Activated T-helper 1 cell treated with anti-CD3 and anti-CD28 coated beads, Interleukin-2, amount 50 U/mL, for 16 hours (primary cell): ENCODE measurements at places on chromosomes 3 and 15.

DNA sequence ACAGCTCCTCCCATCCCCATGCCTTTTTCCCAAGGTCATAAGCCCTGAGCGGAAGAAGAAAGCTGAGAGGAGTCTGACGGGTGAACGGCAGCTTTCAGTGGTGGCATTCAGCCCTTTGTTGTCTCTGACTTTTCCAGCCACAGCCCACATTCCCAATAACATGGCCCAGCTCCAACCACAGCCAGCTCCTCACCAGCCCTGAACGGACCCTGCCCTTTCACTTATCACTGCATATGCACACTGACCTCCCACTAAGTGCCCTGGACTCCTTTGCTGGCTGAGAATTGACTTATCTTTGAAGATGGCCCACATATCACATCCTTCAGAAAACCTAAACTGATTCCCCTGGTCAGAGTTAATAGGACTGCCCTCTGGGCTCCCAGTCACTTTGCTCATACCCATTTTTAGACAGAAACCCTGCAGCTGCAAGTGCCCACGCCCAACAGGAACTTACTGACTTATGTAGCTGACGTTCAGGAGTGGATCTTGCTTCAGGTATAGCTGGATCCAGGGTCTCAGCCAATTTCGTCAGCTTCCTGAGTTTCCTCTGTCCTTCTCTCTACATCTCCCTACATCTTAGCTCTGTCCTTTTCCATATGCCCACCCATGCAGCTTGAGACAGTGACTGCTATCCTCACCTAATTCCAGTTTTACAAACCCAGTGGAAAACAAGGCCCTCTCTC, 348.5 kb upstream of the PROK2 start:
- no peak for DNase-seq

GRCh38 chr3:2880218-2880756, 229.9 kb downstream of the IL5RA start:
- DNase-seq = no peak

DNA sequence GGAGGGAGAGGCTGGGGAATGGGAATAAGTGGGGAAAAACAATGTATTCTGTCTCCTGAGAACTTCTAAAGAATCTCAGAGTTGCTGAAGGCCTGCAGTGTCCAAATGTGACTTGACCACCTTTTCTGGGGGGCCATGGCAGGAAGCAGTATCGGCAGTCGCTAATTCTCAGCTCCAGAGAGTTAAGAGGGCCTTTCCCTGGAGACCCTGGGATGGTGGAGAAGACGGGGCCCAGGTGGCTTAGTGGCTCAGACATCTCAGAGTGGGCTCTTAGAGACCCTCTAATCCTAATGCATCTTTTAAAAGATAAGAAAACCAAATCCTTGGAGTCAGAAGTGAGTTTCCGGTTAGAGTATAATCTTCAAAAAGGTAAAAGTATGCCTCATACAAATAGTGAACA, 15.1 kb downstream of the RTP4 start:
- no peak for DNase-seq

DNA sequence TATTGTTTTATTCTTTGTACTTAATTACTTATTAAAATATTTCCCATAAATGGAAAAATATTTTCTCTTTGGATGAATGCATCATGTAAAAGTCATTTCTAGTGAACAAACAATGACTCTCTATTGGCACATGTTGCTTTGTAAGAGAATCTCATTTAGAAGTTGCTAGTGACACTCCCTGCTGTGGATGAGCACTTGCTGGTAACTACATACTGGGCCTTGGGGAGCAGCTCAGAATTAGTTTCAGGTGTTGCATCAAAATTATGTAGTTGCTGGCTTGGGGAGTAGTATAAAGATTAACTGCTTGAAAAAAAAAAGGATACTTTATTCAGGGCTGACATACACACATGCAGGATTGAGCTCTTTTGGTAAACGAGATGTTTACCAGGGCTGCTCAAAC, 80.3 kb upstream of the KCNAB1 start:
- no peak for DNase-seq

DNA sequence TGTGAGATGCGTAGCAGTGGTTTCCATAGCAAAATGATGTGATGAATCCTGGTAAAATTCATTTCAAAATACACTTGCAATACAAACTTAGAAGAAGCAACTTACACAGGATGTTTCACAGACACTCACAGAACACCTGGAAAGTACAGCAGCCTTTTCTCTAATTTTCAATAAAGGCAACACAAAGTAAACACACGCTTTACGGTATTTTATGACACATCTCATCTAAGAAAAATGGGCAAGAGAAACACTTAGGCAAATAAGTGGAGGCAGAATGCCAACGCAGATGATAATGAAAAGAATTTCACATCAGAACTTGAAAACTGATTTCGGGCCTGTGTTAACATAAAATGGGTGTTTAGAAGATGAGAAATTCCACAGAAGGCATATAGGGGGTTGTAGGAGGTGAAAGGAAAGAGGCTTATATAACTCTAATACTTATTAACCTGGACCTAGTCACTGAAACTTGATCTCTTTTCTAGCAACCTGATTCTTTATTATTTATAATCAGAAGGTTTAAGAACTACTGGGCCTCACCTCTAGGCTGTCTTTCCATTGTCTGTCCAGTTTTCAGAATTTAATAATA, 25.6 kb upstream of the MAP3K13 start:
- DNase-seq = no peak

GRCh38 chr3:193589129-193589528, 3.9 kb upstream of the OPA1 start:
- no peak for DNase-seq

DNA sequence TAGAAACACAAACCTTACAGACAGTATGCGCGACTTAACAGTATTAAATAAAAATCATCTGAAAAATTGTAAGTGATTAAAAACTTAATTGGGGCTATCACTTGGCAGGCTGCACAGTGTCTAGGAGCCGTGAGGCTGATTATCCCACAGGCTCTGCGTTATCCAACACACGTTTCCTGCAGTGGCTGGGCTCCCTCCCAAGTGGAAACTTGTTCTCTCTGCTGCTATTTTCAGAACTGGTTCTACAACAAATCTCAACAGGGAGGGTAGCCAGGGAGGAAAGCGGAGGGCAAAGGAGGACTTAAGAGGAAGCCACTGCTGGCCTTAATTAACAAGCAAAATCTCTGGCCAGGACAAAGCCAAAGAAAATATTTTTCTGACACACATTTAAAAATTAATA, 555.2 kb downstream of the MAGI1 start:
- DNase-seq = no peak

GRCh38 chr15:88221836-88222235, 34.7 kb downstream of the NTRK3 start:
- DNase-seq = no peak

DNA sequence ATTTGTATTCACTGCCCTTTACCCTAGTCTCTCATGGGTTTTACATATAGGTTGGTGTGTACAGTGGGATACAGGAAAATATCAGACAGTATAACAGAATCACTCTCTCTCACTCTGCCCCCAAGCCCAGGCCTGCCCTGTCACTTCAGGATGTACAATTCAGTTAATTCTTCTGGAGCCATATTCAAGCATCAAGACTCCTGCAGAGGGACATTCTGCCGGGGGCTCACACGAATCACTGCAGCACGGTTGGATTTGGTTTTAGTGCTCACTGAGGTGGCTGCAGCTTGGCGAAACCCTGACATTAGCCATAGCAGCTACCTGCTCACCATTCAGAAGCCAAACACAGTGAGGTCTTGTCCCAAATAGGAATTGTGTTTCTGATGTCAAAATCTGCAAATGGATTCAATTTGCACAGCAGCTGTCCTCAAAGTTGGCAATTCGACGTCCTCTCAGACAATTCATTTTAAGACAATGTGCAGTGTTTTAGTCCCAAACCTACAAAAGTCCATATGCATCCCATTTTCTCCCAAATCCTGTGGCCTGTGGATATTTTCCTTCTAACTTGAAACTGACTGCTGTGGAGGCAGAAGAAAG, 82.9 kb downstream of the CHSY1 start:
- no peak for DNase-seq

DNA sequence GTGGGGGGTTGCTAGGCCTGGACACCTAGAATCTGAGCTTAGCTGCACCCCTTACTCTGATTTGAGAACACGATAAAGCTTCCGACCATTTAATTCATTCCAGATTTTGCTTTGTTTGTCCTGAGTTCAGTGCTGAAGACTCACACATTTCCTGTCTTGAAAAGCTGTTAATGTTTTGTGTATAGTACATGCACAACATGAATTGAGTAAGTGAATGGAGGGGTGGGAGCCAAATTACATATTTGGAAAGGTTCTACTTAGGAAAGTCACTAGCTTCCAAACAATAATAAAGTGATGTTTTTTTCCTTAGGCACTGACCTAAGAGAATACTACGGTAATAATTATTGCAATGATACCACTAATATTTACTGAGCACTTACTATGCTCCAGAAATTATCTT, 955.2 kb upstream of the NR2F2 start:
- no peak for DNase-seq

DNA sequence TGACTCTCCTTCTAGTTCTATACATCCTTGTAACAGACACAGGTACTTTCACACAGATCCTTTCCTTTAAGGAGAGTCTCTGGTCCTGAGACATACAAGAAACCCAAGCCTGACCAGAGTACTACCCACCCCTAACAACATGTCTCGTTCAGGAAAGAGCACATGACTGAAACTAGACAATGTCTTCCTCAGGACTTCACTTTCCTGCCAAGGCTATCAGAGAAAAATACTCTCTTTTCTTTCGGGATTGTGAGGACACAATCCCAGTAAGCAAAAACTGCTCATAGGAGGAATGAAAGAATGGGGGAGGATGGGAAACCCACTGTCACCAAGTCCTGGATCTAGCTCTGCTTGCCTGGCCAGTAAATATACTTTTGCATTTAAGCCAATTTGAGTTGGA, 11.5 kb upstream of the ANKRD28 start:
- no peak for DNase-seq

GRCh38 chr15:82749951-82750830, 40.5 kb upstream of the AP3B2 start:
- DNase-seq = peak; percentile 68

DNA sequence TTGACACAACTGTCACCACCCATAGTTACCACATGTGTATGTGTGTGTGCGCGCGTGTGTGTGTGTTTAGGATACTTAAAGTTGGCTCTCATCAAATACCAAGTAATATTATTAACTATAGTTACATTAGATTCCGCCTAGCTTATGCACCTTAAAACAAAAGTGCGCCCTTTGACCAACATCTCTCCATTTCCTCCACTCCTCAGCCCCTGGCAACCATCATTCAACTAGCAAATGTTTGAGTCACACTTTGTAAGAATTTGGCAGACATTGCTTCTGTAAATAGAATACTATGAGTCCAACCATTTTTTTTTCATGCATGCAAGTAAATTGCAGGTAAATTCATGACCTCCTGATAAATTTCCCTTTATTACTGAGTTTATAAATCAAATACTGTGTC, 169.3 kb downstream of the GBE1 start:
- no peak for DNase-seq

- DNase-seq = no peak
Observed at GRCh38 chr3:38457111-38458003, 3.7 kb downstream of the ACVR2B start.

DNA sequence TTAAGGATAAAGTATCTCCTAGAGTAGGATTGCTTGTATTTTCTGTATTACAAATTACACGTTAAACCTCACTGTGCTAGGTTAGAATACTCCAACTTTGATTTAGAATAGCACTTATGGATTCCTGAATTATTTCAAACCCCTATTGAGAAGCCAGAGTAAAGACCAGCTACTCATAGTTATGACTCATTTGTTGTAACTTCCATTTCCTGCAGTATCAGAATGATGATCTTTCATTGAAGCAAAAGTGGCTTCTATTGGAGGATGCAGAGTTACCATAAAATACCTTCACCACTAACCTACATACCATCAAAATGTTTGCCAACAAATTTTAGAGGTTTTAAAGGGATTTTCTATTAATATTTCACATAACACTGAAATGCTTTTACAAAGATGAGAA, 1322.7 kb upstream of the ALCAM start:
- no peak for DNase-seq

GRCh38 chr15:93942269-93942694, 289.1 kb upstream of the MCTP2 start:
- DNase-seq = no peak

GRCh38 chr3:42658771-42659390, 5.4 kb downstream of the ZBTB47 start:
- DNase-seq = no peak

- DNase-seq = no peak
Observed at GRCh38 chr15:25241241-25241801, 197.5 kb downstream of the UBE3A start.

- DNase-seq = no peak
Observed at GRCh38 chr3:134449277-134449676, 36.5 kb downstream of the ANAPC13 start.

- DNase-seq = no peak
Observed at GRCh38 chr3:76789237-76789636, 250.7 kb upstream of the ROBO2 start.

DNA sequence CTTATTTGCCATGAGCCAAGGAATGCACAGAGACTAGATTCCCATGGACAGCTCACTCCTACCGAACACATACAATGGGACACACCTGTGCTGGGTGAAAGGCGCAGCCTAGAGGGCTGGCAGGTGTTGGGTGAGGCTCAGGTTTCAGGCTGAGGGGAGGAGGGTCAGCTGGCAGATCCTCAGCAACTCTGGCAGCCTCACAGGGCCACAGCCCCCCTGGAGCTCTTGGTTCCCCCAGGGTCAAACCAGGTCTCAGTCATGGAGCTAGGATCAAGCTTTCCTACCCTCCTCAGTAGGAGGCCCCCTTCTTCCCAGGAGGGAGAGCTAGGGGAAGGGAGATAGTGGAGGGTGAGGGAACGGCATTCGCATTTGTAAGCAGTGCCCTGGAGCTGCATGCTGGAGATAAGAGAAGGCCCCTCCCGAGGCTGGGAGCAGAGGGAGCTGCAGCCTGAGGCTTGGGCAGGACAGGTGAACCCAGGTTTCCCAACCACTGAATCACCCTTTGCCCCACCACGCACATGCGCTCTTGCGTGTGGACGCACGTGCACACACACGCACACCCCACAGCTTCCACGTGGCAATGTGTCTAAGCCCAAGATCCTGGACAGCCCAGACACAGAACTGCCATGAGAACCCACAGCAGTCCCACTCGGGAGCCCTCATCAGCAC, 26.3 kb upstream of the TFRC start:
- DNase-seq = no peak

GRCh38 chr3:182686033-182686886, 107.0 kb upstream of the ATP11B start:
- DNase-seq = no peak

DNA sequence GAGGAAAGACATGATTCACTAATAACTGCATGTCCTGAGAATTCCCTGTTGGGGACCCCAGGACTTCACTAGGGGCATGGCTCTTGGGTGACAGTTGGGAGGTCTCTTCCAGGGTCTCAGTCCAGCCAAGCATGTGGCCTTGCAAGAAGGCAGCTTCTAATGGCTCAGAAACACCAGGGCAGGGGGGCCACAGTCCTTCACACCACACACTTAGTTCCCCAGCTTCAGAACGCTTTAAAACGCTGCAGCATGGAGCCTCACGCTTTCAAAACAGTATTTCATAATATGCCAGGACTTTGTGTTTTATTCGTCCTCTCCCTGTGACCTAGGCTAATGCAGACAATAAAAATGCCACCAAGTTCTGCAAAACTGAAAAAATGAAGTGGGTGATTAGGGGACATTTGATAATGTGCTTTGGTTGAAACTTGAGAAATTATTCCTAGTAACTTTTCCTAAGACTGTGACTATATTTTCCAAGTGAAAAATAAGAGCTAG, 48.4 kb upstream of the LIMD1 start:
- DNase-seq = no peak

- DNase-seq = no peak
Observed at GRCh38 chr3:193085655-193086054, 155.4 kb upstream of the PLAAT1 start.
